Activated T-helper 1 cell treated with anti-CD3 and anti-CD28 coated beads, Interleukin-12 subunit alpha, Interleukin-12 subunit beta, Interleukin-2, Interleukin-4 antibody, amounts not matched to agents 30 ng/mL and 10 ng/mL and 1 ng/mL, durations not matched to agents 14 hours and 24 hours and 36 hours (primary cell): ENCODE measurements at places on chromosomes 1 and 21.

DNA sequence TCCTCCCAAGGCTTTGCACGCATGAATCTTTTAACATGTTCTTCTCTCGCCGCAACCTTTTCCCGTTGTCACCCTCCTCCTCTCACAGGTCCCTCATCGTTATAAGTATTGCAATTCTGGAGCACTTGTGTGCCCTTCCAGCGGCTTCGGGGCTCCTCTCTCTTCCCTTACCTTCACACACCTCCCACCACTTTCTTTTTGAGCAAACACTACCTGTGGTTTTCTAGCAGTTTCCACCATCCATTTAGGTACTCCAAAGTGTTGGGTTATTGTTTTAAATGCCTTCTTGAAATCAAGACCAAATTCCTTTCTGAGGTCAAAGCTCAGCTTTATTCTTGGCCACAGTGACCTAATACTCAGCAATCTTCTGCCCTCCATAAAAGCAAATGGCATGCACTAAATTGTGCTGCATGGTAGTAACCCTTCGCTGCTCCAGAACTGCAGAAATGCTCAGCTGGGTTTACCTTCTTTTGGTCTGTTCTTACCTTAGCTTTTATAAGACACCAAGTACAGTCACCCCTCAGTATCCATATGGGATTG is 472.4 kb downstream of the SETD4 start:
- no peak for DNase-seq

DNA sequence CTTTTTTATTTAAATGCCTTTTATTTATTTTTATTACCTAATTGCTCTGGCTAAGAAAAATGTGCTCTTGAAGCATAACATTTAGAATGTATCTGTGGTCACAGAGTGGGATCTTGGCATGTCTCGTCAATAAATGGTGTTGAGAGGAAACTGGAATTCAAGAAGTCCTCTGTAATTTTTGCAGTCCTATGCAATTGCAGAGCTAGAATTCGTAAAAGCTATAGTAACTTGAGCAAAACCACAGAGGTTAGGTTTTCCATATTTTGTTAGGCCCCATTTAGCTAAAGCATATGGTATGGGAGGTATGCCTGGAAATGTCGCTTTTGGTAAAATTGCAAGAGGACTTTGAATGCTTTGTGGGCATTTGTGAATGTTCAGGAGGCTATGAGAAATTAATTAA is 466.7 kb upstream of the NFIA start:
- no peak for DNase-seq

- DNase-seq, result no peak
Measured at GRCh38 chr1:115426956-115427355, 88.9 kb upstream of the NGF start.

- DNase-seq, result no peak
Measured at GRCh38 chr1:168348146-168348709, 67.6 kb downstream of the TBX19 start.

DNA sequence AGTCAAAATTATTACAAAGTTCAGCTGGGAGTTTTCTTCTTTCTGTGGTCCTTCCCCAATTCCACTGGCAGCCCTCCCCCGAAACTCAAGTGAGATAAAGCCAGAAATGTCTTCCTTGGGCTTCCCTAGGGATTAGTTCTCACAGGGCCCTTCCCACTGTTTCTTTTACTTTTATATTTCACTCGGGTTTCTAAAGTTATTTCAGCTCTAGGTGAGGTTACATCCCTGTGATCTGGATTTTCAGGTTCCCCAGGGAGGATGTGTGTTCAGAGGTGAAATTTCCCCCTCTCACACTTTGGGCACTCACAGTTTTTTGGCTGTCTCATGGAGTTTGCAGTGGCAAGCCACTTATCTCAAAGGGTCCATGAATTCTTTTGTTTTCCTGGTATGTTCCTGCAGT is 77.3 kb downstream of the DRAM2 start:
- DNase-seq, result no peak

- DNase-seq, result no peak
Measured at GRCh38 chr1:179807291-179807690, 64.2 kb downstream of the FAM163A start.

DNA sequence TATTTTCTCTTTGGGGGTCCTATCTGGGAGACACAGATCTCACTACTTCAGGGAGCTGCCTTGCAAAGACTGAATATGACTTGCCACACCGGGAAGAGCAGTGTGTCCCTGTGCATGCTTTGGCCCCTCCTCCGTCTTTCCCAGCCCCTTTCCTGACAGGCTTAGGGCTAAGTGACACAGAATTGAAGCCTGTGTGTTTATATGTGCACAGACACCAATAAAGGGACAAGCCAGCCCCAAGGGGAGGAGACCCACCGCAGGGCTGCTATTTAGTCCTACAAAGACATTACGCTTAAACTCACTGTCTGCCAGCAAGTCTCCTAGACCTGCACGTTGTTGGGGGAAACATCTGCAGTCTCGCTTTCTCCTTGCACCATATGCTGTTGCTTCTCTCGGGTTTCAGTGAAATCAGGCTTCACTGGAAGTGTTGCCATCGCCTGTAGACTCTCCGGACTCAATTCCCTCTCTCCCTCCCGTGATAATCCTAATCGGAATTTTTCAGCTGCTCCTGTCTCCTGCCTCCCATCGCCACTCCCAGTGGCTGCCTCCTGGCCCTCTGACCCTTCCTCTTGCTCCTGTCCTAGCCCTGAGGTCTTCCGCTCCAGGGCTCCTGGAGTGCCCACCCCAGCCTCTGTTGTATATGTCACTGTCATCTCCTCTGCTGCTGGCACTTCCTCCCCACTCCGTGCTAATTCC is 58.5 kb upstream of the LRRC53 start:
- DNase-seq, result no peak

DNA sequence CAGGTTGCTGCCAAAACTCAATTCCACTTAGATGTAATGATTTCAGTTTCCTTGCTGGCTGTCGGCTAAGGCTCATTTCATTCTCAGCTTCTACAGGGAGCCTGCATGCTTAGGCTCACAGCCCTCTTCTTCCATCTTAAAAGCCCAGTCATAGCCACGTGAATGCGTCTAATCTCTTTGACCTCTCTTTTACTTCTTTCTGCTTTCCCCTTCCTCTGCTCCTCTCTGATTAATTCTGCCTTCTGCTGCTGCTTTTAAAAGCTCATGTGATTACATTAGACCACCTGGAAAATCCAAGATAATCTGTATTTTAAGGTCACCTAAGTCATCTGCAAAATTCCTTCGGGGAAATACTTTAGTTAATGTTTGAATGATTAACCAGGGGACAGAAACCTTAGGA is 812.8 kb upstream of the BRINP3 start:
- no peak for DNase-seq

DNA sequence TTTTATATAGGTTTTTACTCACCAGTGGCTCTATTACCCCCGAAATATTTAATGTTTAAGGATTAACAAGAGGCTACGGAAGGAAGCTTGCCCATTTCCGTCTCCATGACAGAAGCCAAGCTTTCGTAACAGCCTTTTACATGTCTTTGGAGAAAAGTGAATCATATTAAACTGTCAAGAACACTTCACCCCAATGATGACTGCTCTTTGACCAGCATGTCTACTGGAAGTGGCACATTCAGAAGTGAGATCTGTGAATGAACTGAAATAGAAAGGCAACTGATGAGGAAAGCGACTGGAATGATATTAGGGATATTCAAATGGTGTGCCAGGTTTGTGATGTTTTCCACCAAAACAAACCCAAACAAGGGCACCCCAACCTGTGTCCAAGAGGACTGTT is 8.5 kb upstream of the PRDM15 start:
- DNase-seq, result no peak

- no peak for DNase-seq
Measured at GRCh38 chr21:42395905-42396651, at the start of gene TMPRSS3. Gene TMPRSS3 (minus strand): TSS chr21:42396052. CDS start chr21:42395417, 635 bp downstream.

GRCh38 chr21:42231756-42232155 is 12.8 kb downstream of the ABCG1 start:
- DNase-seq, result no peak

- DNase-seq, result no peak
Measured at GRCh38 chr1:30196872-30197638, 526.3 kb downstream of the MATN1 start.

- DNase-seq, result no peak
Measured at GRCh38 chr1:206569556-206569955, 42.7 kb downstream of the EIF2D start.

GRCh38 chr1:85577419-85578320 is 2.9 kb upstream of the CCN1 start:
- DNase-seq, result no peak

DNA sequence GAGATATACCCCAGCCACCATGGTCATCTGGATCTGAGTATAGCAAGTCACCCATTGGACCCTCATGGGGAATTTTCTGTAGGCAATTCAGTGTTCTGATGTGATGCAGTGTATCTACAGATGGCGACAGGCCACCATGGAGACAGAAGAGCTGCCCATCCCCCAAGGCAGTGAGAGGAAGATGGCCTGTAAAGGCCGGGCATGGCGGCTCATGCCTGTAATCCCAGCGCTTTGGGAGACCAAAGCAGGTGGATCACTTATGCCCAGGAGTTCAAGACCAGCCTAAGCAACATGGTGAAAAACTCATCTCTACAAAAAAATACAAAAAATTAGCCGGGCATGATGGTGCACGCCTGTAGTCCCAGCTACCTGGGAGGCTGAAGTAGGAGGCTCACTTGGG is 41.1 kb upstream of the CTPS1 start:
- no peak for DNase-seq

DNA sequence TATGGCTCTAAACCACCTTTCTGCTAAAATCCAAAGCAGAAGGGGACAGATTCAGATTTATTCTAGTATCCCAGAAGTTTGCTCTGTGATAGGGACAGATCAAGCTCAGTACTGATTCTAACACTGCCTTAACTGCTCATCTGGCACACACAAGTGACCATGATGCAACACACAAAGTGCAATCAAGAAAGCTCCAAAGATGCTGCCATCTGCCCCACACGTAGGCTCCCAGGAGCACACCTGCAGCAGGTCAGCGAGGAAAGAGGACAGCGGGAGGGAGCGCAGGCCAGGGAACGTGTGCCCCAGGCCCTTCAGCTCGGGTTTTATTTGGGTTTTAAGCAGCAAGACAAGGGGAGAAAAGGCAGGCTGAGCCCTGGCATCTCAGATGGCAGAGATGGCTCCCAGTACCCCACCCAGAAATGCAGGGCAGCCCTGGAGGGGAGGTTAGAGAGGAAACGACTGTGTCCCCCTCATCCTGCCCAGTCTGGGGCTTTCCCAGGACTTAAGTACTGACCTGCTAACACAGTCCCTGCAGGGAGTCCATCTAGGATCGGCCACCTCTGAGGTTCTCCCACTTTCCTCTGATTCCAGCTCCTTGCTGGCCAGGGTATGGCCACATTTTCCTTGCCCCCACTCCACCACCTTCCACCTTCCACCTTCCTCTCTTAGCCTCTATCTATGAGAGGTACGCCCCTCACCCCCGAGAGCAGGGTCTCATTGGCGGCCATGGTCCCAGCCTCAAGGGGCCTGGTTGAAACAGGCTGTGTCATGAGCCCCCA is 1.2 kb downstream of the TRIM11 start:
- no peak for DNase-seq

- DNase-seq, result no peak
Measured at GRCh38 chr1:56225964-56226815, 353.2 kb downstream of the PLPP3 start.

- DNase-seq, result peak; percentile 48
Measured at GRCh38 chr1:151251656-151252470, 2.7 kb upstream of the PSMD4 start.

DNA sequence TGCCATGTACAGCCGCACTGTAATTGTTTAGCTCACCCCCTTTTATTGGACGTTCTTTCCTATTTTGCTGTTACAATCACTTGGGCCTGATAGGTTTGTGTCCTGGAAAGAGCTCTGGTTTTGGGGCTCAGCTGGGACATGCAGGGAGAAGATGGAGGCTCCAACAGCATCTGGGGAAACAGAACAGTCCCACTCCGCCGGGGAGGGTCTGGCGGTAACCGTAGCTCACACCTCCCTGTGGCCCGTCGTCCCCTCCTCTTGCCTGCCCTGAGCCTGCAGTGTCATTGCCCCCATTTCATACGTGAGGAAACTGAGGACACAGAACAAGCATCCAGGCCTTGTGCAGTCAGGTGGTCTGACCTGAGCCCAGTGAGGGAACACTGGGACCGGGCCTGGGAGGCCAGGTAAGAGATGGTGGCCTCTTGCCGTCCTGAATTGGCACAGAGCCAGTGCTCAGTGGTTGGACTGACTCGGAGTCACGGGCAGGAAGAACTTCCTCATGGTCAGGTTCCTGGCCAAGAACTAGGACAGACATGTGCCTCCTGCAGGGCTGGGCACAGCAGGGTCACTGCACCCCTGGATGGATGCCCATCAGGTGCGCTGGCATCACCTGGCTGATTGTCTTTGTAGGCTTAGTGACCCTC is 41.8 kb downstream of the S100B start:
- no peak for DNase-seq

DNA sequence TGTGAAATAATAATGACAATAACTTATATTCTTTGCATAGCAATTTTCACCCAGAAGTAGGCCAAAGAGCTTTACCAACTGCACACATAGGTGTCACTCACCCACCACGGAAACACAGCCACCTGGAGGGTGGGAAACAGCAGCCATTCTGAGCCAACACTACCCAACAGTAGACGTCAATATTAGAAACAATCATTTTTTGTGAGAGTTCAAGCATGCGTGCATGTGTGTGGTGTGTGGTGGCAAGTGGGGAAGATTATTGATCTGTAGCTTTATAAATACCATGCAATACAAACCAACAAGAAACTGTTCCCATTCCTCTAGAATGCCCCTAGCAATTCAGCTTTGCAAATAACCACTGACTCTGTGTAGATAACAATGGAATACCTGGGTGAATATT is 19.1 kb downstream of the PROX1 start:
- DNase-seq, result no peak

- DNase-seq, result no peak
Measured at GRCh38 chr1:162327788-162328165, 48.9 kb downstream of the SPATA46 start.

GRCh38 chr1:204837440-204838084 is 33.1 kb upstream of the NFASC start:
- DNase-seq, result no peak

DNA sequence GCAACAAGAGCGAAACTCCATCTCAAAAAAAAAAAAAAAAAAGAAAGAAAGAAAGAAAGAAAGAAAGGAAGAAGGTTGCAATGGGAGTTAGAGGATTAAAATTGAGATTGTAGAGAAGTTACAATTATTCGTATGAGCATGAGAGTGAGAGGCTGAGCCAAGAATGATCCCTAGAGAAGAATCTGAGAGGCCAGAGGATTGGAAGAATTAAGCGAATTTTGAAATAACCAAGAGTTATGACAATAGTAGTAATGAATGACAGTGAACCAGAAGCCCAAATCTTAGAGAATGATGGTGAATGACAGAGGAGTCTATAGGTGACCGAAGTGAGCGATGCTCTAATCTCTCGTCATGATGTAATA is 369 bp upstream of the ZYG11B start:
- no peak for DNase-seq

- peak; percentile 72 for DNase-seq
Measured at GRCh38 chr1:153566414-153567371, 1.0 kb upstream of the S100A2 start.
